ENCODE measurements at places on chromosomes 16 and 17.
A peak's percentile ranks its signal among the peaks of the same experiment; 100 is the strongest.

DNA sequence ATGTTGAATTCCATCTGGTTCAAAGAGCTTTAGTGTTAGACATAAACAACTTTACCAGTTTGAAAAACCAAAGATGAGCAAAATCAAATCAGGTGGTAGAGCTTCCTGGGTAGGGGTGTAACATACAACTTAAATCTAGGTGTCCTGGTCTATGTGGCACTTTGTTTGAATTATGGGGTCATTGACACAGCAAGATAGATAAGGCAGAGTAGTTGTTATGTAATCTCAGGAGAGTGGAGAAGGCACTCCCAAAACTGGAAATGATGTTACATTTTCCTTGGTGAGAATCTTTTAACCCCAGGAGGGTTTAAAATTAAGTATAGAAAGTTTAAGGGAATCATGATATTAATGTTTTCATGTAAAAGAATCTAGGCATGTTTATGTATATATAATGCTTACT lies 31.9 kb downstream of the CCDC42 start:
- DNase-seq, result no peak

DNA sequence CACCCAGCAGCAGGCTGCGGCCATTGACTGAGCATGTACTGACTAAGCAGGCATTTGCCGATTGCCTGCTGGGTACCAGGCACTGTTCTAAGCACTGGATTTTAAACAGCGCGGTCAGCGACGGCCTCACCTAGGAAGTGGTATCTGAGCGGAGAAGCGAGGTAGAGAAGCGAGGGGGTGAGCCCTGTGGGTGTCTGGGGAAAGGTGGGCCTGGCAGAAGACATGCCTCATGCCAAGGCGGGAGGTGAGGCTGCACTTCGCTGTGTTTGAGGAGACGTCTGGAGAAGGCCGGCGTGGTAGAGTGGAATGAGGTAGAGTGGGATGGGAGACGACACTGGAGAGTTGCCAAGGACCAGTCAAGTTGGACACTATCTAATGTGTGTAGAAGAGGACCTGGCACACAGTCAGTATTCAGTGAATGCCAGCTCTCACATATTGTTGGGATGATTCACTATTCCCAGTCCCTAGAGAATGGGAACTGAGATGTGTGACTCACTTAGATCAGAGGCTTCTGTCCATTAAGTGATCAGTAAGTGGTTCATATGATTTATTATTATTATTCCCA lies 14.4 kb downstream of the SYCE1L start:
- peak; percentile 42 for DNase-seq

DNA sequence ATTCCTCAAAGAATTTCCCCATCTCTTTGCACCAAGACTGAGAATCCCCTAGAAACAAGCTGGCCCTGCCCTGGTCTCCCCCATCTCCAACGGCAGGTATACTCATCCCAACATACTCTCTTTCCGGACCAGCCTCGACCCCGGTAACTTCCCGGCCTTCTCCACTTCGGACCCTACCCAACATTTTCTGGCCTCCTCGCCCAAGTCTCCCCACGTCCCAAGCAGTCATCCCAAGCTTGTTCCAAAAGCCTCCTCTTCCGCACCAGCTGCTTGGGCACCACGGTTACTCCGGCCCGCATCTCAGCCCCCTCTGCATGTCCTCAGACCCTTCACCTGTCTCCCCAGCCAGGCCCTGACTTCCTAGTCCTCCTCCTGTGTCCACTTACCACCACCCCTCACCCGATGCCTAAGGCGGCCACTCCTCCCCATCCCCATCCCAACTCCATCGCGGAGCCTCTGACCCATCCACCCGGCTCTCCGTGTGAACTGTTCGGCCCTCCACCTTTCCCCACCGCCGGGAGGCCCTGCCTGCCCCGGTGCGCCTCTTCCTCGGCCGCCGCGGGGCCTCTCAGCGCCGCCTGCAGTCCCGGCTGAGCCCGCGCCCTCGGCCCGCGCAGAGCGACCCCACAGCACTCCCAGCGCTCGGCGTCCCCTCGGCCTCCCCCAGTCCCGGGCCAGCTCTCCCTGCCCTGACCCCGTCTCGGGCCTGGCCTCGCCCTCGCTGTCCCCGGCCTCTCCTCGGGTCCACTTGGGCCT lies 994 bp downstream of the PITPNA start:
- DNase-seq, result no peak

GRCh38 chr17:72031219-72031884 lies 89.5 kb upstream of the SOX9 start:
- no peak for DNase-seq

GRCh38 chr16:84058211-84058610 lies 15.6 kb upstream of the SLC38A8 start:
- DNase-seq, result peak; percentile 31

DNA sequence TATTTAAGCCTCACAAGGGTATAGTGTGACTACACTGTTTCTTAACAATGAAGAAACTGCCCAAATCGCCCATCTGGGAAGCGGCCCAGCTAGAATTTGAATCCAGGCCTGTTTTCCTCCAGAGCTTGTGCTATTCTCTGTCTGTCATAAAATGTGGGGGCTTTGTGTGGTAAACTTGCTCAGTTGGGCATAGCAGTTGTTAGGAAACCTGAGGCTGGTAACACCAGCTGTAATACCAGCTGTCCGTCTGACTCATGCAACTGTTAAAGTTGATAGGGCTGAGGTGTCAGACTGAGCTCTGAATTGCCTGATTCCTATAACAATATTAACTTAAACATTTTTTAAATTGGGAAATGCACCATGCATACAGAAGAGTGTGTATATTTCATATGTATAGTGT lies 9.3 kb downstream of the NOD2 start:
- DNase-seq, result no peak

DNA sequence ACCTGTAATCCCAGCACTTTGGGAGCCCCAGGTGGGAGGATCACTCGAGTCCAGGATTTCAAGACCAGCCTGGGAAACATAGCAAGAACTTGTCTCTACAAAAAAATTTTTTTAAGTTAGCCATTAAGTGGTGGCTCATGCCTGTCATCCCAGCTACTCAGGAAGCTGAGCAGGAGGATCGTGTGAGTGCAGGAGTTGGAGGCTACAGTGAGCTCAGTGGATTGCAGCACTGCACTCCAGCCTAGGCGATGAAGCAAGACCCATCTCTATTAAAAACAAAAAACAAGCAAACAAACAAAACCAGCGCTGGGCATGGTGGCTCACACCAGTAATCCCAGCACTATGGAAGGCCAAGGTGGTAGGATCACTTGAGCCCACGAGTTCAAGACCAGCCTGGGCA lies 38.0 kb downstream of the HEATR3 start:
- DNase-seq, result no peak

DNA sequence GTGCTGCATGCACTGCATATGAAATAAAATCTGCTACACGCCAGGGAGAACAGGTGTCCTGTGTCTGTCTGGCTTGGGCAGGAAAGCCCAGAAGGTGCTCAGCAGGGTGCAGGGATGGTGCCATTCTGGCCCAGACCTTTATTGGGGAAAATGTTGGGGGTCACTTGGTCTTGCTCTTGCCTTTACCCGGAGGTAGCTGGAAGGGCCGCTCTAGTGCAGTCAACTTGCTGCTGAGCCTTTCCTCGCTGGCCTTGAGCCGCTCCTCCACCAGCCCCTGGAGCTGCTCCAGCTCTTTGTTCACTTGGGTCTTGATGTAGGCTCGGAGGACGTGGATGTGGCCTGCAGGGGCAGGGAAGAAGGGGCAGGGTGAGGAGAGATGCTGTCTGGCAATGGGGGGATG lies 4.5 kb downstream of the CFAP119 start:
- DNase-seq, result peak; percentile 26

DNA sequence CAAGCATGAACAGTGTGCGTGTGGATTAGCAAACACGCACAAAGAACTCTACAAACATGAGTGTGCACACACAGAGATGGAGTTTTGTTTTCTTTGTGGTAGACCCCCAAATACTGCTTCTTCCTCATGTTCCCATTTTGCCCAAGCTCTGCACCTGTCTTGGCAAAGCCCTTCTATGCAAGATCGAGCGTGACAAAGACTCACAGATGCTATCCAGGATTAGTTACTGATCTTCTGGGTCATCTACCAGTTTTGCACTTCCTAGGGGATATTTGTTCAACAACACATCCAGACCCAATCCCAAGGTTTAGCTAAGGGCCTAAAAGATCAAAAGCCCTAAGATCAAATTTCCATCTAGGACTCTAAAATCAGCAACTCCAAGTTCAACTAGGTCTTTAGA lies 16.0 kb downstream of the LRRC36 start:
- no peak for DNase-seq

GRCh38 chr17:31491376-31492131 lies 100.1 kb downstream of the RAB11FIP4 start:
- no peak for DNase-seq

- no peak for DNase-seq
Observed at GRCh38 chr17:10063730-10064241, 134.6 kb downstream of the GAS7 start.

DNA sequence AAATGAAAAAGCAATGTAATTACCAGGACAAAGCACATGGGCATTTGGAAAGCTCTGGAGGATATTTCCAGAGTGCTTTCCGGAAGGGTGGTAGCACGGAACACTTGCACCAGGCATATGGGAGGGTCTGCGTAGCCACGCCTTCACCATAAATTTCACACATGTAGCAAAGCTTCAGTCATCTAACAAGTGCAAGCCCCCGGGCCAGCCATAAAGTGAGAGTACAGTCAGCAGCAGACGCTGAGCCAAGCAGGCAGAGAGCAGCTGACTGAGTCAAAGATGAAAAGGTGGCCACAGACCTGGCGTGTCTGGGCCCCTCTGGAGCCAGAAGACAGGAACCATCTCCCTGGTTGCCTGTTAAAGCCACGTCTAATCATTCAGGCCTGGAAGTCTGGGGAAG lies 130.6 kb downstream of the SEC14L1 start:
- DNase-seq, result no peak

DNA sequence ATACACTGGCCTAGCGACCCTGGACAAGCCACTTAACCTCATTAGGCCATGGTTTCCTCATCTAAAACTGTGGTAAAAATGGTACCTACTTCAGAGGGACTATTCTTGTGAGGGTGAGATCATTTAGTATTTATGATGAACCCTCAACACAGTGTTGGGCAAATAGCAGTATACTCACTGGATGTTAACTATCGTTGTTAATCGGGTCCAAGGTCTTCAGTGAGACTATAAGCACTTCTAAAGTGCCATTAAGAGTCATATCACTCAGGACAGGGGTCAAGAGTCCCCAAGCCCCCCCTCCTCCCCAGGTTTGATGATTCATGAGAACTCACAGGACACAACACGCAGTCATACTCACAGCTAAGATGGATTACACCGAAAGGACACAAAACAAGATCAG lies 11.0 kb downstream of the TK2 start:
- no peak for DNase-seq

GRCh38 chr17:15106540-15106939 lies 158.6 kb downstream of the PMP22 start:
- DNase-seq, result no peak

DNA sequence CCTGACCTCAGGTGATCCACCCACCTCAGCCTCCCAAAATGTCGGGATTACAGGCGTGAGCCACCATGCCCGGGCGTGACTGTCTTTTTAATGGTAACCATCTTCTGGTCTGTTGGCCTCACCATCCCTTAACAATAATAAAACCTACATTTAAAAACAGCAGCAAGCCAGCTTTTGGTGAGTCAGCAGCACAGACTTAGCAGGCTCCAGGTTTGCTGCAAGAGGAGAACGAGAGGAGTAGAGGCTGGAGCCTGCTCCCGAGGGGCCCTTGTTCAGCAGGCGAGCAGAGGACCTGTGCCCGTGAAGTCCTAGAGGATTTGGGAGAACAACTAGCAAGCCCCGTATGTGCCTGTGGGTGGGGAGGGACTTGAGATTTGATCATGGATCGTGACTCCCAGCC lies 35.7 kb downstream of the MYH13 start:
- DNase-seq, result no peak

DNA sequence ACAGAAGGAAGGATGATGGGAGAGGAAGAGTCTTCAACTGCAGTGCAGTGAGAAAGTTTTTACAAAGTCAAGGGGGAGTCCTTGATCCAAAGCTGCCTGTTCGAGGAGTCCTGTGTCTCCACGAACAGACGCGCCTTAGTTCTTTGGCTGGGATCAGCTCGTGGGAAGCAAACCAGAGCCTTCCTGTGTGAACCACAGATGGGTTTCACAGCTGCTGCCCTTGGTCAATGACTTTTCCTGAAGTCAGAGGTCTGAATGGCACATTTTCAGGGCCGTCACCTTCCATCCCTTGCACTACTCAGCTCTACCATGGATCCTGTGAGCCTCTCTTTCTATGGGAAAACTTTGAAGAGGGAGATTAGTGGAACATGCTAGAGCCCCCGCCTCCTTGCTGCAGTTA lies 4.2 kb upstream of the SBK1 start:
- no peak for DNase-seq

GRCh38 chr16:53429221-53429943 lies 4.9 kb upstream of the RBL2 start:
- DNase-seq, result no peak

GRCh38 chr17:33888455-33888854 lies 366.6 kb upstream of the CCL2 start:
- no peak for DNase-seq

DNA sequence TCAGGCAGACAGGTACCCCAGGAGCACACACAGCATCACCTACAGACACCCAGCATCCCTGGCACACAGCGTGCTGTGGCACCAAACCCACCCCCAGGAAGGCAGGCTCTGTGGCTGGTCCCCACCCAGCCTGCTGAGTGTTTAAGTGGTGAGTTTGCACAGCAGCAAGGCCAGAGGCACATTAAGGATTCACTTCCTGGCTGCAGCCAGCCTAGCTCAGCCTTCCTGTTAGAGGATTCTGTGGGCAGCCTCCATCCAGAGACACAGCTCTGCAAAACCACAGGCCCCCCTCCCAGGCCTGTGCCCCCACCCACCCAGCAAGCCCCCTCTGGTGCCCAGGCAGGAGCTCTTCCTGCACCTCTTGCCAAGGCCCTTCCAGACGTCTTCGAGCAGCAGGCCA lies 36.1 kb upstream of the PHB1 start:
- DNase-seq, result no peak

GRCh38 chr17:56752263-56752836 lies 81.4 kb downstream of the C17orf67 start:
- no peak for DNase-seq

GRCh38 chr17:64627797-64628196 lies 34.3 kb downstream of the SMURF2 start:
- no peak for DNase-seq

- DNase-seq, result no peak
Observed at GRCh38 chr16:70159355-70160348, 13.9 kb upstream of the CLEC18C start.

GRCh38 chr16:70685938-70686375 lies at the start of gene MTSS2:
MTSS2 (minus strand) TSS chr16:70686053; CDS start chr16:70685791, 262 bp downstream.
- peak; percentile 72 for DNase-seq

GRCh38 chr17:77373299-77374169 lies 232.8 kb downstream of the SEC14L1 start:
- no peak for DNase-seq

DNA sequence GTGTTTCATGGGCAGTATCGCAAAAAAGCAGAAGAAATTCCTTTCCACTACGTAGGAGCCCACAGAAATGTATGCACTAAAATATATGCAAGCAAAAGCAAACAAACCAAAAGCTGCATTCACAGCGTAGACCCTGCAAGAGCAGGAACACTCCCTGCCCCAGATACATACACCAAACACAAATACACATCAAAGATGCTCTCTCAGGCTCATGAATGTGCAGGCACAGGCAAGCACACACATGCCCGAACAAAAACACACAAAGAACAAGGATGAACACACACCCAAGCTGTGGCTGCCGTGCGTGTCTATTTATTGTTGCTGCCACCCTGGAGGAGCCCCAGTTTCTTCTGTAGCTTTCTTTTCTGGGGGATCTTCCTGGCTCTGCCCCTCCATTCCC lies 1.7 kb downstream of the NUPR1 start:
- DNase-seq, result no peak

Measured in dorsolateral prefrontal cortex (tissue), 122 donors.